T-helper 22 cell (primary cell): ENCODE measurements at places on chromosomes 1 and 21.

DNA sequence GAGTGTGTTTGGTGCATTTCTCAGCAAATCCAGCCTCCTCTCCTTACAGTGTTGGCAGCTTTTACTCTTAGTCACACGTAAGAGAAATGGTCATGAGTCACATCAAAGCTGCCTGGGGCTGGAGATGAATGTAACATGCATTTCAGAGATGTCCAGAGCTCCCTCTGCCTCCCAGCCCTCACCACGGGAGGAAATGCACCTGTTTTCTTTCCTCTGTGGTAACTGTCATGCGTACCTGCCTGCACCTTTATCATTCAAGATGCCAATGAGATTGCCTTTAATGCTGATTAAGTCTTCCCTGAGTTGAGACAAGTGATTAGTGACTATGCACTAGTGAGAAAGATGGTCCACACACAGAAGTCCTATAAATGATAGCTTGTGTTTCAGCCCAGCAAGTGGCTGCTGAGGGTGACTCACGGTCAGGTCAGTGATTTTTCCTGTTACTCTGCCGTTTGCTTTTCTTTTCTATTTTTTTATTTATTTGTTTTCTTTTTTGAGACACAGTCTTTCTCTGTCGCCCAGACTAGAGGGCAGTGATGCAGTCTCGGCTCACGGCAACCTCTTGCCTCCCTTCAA, 277.3 kb upstream of the FMN2 start:
- no peak for DNase-seq

DNA sequence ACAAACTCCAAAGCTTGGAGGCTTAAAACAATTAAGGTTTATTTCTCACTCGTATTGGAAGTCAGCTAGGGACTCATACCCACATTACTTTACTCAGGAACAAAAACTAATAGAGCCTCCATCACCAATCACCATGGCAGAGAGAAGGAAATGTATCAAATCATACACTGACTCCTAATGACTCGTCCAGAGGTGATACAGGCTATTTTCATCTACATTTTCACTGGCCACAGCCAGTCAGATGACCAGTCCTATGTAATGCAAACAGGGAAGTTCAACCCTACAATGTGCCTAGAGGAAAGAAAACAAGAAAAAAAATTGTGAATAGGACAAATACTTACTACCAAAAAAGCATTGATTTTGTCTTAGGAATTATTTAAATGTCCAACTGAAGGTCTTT, 110.3 kb downstream of the SEC16B start:
- no peak for DNase-seq

GRCh38 chr21:22200378-22201092, 1202.3 kb downstream of the NCAM2 start:
- DNase-seq, result no peak

DNA sequence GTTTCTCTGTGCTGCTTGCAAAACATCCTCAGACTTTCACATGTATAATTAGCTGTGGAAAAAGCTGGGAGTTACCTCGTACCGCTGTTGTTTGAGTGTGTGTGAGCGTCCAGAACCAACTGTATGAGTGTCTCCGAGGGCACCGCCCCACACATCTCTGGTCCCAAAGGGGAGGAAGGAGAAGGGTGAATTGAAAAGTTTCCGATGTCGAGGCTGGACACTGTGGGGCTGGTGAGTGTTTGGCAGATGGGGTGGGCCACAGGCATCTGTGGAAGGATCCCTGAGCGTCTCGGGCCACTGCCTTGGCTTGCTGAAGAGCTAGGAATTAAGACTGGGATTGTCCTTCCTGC, 1.2 kb downstream of the ATP2B4 start:
- DNase-seq, result no peak

DNA sequence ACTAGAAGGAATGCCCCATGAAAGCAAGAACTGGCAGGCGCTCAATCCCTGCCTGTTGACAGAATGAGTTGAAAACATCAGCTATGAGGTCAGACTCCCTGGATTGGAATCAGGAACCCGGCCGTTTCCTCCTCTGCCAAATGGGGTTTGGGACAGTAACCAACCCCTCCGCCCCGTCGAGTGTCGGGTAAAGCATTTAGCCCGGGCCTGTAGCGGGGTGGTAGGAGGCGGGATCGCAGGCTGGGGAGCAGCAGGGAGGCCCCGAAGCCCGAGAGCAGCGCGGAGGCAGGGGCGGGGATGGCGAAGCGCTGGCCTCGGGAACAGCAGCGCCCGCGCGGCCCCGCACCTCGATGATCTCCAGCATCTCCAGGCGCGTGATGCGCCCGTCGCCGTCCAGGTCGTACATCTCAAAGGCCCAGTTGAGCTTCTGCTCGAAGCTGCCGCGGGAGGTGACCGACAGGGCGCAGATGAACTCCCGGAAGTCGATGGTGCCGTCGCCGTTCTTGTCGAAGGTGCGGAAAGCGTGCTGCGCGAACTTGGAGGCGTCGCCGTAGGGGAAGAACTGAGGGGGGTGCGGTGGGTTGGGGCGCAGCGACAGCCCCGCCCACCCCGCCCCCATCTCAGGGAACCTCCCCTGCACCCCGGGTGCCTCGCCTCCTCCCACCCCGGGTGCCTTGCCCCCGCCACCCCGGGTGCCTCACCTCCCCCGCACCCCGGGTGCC, 7.5 kb downstream of the HPCAL4 start:
- no peak for DNase-seq

- no peak for DNase-seq
Measured at GRCh38 chr21:41752231-41752681, 14.6 kb downstream of the RIPK4 start.

GRCh38 chr1:248838357-248839167, 538 bp downstream of the ZNF672 start:
- peak; percentile 75 for DNase-seq

DNA sequence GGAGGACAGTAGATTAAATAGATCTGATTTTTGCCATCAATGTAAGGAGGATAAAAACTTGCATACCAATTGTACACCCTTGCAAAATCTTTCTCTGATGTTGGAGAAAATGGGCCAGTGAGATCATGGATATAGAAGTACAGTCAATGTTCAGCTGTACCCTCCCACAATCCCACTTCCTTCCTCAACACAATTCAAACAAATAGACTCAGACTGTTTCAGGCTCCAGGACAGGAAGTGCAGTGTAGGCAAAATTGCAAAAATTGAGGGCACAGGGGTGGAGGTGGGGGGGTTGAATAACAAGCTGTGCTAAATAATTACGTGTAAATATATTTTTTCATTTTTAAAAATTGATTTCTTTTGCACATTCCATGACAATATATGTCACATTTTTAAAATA, 3.9 kb upstream of the IFI44 start:
- DNase-seq, result peak; percentile 11

DNA sequence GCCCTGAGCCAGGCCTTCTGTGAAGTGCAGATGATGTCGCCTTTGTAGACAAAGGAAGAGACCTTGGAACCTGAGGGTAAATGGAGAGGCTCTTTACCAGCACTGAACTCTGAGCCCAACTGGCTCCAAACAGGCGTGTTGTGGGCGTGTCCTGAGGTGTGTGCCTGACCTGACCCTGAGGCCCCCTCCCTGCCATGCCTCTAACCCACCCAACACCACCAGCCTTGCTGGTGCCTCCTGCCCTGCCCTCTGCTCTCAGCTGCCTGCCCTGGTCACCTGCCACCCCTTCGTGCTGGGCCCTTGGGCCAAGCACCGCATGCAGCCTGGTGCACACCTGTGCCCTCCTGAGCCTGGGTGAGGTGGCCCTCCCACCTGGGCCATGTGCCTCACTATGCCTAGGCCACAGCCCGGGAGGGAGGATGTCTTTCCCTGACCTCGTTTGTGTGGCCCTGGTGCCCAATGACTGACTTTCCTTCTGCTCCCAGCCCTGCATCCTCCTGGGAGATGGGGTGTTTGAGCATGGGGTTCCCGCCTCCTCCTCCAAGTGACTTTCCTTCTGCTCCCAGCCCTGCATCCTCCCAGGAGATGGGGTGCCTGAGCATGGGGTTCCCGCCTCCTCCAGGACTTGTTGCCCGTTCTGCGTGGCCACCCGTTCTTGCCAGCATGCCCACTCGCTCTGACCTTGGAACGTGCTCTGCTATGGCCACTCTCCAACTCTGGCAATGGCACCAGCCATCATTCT, 157.0 kb downstream of the PCBP3 start:
- no peak for DNase-seq

DNA sequence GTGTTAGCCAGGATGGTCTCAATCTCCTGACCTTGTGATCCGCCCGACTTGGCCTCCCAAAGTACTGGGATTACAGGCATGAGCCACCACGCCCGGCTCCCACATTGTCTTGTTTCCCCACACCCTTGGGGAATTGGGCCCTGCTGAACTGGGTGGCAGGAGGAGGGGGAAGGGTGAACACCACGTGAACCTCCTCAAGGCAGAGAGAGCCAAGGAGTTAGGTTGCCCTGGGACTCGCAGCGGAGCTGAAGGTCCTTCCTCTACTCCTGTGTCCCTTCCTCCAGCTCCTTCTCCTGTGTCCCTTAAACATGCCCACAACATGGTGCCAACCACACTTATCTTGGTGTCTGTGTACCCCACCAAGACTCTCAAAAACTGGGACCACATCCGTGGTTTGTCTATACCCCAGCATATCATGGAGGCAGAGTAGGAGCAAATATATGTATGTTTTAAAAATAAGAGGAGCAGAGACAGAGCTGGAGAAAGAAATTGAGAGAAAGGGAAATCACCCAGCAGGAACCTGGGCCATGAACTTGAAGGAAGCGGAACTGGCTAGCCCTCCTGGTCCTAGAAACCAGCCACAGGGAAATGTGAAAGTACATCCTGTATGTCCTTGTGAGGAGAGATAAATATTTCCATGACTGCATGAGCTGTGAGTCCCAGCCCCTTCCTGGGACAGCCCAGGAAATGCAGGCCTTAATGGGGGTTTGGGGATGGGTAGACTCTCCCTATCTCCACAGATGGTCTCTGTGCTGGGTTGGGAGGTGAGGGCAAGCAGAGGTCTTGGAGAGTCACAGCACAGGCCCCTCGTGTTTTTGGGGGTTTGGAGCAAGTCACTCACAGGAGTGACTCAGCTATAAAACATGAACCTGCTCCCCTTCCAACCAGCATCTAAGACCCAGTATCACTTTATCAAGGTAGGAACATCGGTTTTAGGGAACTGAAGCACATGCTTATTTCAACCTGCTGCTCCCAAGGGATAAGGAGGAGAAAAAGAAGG, 9.4 kb upstream of the TAL1 start:
- no peak for DNase-seq

- DNase-seq, result peak; percentile 63
Measured at GRCh38 chr1:58812926-58813325, 29.1 kb upstream of the JUN start.
